NCI-H1105 (cell line): ENCODE measurements at places on chromosomes 3 and 15.

GRCh38 chr3:189790658-189791057, 159.5 kb downstream of the TP63 start:
- no peak for DNase-seq

- no peak for DNase-seq
These were observed 114.1 kb downstream of the CHDH start for GRCh38 chr3:53731934-53732624.

DNA sequence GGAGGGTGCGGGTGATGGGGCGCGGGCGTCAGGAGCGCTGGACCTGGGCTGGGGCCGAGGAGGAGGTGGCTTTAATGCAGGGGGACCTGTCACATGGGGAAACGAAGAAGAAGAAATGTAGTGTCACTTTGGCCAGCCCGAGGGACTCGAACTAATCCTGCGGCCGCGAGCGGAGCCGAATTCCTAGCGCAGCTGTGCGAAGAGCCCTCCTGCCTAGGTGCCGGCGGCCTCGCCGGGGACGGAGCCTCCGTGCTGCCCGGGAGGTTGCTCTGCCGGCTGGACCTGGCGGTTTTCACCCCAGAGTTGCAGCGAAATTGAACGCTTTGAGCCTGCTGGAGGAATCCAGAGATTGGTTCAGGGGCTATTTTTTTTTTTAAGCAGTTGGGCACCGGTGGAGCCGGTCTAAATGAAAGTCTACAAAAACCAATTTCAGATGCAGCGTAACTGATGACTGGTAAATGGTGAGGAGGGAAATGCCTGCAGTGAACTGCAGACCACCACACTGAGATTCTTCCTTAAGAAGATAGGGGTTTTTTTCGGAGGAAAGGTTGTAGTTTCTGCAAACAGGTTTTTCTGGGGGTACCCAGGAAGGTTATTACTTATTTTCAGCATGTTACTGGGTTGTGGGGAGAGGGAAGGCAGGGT, 662 bp downstream of the TMEM108 start:
- DNase-seq, result peak; percentile 45

DNA sequence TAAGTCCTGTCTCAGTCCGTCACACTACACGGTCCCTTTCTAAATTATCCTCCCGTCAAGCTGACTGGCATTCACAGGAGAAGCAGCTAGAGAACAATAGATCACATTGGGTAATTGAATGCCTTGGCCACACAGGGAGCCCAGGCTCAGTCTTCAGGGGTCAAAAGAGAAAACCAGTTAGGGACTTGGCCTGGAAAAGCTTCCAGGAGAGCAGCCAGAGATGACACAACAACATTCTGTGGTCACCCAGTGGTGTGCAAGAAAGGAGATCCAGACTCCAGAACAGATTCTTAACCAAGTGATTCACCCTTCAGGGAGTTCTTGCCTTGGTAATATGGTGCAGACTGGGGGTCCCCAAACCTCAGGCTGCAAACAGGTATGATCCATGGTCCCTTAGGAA, 15.9 kb downstream of the ARHGAP31 start:
- no peak for DNase-seq

- DNase-seq, result no peak
These were observed 271.4 kb downstream of the POLQ start for GRCh38 chr3:121274411-121274810.

GRCh38 chr15:74906450-74907162, at the start of gene FAM219B:
FAM219B (minus strand) TSS chr15:74906851; CDS start chr15:74906800, 51 bp downstream.
- peak; percentile 54 for DNase-seq

DNA sequence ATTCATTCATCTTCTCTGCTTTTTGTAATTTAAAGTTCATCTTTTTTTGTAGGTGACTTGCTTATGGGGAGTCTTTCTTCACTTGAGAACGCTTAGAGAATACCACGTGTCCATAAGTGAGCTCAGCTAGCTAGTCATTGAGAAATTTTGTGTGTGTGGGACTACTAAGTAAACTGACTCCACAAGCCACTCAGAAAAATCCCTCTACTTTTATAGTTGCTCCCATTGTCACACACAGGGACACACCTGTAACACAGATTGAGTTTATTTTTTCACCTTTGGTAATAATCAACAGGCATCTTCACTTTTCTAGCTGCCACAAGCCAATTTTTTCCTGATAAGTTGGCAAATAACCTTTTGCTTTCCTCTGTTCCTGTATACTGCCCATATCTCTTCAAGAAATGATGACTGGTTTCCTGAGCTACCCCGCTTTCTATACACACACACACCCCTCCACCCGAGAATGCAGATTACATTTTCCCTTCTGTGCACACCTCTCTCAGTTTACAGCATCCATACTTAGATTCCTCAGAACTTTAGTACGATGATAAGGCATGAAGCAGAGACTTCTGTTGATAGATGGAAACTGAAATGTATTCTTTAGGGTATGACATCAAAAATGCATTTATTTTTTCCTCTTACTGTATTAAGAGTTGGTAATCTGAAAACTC, 4.6 kb downstream of the TSC22D2 start:
- no peak for DNase-seq

- no peak for DNase-seq
These were observed 215.0 kb upstream of the CDIN1 start for GRCh38 chr15:36364377-36364776.

GRCh38 chr15:38190501-38190900, 62.1 kb upstream of the SPRED1 start:
- DNase-seq, result no peak

DNA sequence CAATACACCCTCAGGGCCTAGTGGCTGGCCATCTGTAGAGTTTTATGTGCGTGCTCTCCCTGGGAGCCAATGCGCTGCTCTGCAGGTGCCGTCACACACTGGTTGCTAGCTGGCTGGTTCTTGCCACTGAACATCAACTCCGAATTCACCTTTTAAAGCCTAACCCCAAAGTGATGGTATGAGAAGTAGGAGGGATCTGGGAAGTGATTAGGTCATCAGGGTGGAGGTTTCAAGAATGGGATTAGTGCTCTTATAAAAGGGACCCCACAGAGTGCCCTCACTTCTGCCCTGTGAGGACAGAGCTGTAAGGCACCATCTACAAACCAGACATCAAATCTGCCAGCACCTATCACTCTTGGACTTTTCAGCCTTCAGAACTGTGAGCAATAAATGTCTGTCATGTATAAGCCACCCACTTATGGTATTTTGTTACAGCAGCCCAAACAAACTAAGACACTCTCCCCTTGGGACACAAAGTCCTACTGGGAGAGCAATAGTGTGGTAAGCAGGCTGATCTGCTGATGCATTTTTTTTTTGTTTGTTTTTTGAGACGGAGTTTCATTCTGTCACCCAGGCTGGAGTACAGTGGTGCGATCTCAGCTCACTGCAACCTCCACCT, 20.3 kb downstream of the RGMA start:
- no peak for DNase-seq

DNA sequence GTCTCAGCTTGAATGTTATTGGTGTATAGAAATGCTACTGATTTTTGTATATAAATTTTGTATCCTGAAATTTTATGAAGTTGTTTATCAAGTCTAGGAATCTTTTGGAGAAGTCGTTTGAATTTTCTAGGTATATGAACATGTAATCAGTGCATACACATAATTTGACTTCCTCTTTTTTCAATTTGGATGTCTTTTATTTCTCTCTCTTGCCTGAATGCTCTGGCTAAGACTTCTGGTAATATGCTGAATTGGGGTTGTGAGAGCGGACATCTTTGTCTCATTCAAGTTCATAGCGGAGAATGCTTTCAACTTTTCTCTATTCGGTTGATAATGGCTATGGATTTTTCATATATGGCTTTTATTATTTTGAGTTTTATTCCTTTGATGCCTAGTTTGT, 100.9 kb upstream of the MCTP2 start:
- DNase-seq, result no peak

DNA sequence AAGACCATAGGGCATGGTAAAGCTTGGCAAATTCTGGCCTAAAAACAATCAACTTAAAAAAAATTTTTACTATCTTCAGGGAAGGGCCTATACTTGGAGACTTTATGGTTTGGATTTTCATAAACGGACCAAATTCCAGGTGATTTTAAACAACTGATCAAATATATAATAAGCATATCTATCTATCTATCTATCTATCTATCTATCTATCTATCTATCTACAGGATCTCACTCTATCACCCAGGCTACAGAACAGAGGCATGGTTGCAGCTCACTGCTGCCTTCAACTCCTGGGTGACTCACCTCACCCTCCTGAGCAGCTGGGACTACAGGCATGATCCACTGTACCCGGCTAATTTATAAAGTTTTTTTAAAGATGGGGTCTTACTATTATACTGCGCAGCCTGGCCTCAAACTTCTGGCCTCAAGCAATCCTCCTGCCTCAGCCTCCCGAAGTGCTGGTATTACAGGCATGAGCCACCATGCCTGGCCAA, 6.7 kb downstream of the SPPL2A start:
- no peak for DNase-seq

GRCh38 chr3:187450431-187451190, 82.4 kb downstream of the RTP4 start:
- DNase-seq, result no peak

- no peak for DNase-seq
These were observed 36.1 kb upstream of the MECOM start for GRCh38 chr3:169699536-169700050.

- no peak for DNase-seq
These were observed 57.6 kb upstream of the BBX start for GRCh38 chr3:107465064-107465631.

GRCh38 chr15:29632671-29633406, 189.4 kb downstream of the TJP1 start:
- DNase-seq, result no peak

- no peak for DNase-seq
These were observed 50.9 kb upstream of the MRPL3 start for GRCh38 chr3:131553495-131554247.

DNA sequence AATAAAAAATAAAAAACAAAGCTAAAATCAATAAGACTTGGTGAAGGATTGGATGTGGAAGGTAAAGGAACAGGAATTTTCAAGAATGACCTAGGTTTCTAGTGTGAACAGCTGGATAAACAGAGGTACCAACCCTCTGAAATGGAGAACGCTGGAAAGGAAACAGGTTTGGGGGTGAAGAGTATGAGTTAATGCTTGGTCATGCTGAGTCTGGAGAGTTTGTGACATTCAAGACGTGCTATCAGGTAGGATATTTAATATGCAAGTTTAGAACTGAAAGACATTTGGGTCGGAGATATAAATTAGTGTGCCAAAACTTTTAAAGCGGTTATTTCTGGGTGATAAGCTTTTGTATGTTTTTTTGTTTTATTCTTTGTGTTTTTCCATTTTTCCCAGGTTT, 11.4 kb upstream of the KLHL6 start:
- no peak for DNase-seq

- no peak for DNase-seq
These were observed 33.1 kb downstream of the CCDC80 start for GRCh38 chr3:112607863-112608262.

- DNase-seq, result no peak
These were observed 5.2 kb downstream of the OCA2 start for GRCh38 chr15:28093752-28094535.

DNA sequence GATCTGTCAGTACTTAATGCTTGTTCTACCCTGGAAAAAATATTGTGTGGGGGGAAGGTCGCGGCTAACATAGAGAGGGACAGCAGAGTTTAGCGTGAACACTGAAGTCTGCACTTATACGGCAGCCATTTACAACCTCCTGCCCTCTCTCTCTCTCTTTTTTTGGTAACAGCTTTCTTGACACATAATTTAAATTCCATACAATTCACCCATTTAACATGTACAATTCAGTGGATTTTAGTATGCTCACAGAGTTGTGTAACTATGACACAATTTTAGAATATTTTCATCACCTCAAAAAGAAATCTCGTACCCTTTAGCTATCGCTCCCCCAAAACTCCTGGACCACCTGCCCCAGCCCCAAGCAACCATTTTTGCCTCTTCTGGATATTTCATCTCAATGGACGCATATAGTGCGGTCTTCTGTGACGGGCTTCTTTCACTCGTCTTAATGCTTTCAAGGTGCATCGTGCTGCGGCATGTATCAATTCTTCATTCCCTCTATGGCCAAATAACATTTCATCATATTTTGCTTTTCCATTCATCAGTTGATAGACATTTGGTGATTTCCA, 141.8 kb downstream of the XXYLT1 start:
- DNase-seq, result no peak

DNA sequence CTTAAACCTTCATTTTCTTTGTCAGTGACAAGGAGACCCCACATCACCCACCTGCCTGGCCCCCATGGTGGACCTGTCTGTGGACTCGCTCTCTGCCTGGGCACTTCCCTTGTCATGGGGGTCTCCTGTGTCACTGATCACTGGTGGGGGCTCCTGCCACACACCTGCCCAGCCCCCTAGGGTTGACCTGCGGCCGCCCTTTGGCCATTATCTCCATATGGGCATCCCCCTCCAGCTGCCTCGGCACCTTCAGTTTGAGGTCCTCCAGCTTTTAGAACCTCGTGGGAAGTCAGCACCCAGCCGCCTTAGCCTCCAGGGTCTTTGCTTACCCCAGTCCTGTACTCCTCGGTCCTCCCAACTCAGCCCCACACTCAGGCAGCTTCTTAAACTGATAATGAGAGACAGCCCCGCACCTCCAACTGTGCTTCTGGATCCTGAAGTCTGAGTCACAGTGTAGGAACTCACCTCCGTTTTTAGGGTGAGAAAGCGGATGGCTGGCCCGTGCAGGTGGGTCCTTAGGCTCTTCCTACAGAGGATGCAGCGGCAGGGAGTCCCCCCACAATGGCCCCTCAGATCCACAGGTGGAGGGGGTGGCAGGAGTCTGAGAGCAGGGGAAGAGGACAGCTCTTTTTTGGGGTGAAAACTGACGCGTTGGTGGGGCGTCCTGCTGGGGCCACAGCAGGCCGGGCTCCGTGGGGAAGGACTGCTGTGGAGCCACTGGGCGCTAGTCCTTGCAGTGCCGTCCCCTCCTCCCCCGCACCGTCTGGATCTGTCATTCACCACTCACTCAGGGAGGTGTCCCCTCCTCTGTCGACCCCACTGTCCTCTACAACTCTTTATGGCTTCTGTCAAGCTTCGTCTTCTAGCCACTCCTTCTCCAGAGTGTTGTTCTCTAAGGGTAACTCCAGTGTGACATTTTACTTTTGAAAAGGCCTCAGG, 8.7 kb upstream of the PRR23E start:
- no peak for DNase-seq
